CMK (cell line): ENCODE measurements at places on chromosomes 5 and 9.
A peak's percentile ranks its signal among the peaks of the same experiment; 100 is the strongest.

DNA sequence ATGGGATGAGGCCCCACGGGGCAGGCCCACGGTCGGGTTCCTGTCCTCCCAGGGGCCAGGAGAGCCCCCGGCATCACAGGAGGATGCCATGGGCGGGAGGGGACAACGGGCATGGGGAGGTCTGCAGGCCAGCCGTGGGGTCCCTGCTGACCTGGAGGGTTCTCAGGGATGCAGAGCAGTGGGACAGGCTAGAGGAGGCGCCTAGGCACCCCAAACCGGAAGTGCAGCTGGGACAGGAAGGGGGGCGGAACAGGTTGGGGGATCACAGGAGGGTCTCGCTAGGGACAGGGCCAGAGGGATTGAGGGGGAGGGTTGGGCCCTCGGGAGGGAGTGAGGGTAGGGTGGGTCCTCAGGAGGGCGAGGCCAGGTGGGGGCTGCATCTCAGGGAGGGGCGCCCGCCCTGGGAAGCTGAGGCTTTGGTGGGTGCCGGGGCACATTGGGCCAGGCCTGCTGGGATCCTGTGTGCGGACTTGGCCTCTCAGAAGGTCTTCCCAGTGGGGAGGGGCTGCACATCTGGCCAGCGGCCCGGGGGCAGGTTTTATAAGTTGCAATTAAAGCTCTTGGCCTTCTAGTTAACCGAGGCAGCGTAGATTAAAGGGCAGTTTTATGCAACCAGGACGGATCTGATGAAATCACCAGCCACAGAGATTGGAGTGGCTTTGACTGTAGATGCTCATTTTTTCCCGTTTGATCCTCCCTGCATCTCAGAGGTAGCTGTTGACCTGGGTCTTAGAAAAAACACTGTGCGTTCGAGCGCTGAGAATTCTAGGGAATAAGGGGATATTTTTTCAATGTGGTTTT is 20.1 kb downstream of the NKD2 start:
- no peak for DNase-seq

- DNase-seq: no peak
These were observed 280.8 kb downstream of the CDH10 start for GRCh38 chr5:24363789-24364481.

DNA sequence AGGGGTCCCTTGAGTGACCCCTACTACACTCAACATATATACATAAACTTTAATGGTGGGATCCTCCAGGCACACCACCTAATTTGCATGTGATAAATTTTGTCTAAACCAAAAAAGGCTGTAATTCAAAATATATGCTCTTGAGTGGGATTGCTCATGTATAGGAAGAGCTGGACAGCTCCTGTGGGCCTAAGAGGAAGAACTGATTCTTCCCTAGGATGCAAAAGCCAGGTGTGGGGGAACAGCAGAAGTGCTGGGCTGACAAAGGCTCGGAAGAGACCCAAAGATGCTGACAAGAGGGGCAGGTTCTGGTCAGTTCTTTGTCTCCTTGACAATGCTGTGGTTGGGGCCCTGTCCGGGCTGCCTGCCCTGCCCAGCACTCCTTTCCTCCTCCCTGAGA is 43.9 kb downstream of the PCDH1 start:
- no peak for DNase-seq

DNA sequence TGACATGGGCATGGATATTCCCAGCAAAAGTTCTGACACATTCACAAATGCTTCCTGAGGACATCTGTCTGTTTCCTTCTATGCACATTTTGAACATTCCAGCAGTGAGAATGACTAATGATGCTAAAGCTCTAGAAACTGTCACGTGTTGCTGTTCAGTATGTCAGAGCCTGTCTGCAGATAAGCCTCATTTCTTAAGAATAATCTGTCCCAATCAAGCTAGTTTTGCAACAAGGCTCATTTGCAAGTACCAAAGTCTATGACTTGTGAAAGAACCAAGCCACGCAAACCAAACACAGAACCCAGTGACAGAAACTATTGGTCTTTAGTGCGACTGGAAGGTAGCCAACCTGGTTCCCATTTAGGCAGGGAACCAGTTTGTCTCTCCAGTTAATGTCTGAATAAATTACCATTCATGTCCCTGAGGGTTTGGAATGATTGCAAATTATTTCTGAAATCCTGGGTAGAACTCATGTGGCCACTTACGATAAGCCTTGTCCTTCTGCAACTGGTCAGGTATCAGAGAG is 178.5 kb downstream of the C9orf152 start:
- no peak for DNase-seq

- DNase-seq: no peak
These were observed 105.8 kb downstream of the DOCK2 start for GRCh38 chr5:169742771-169743296.

GRCh38 chr5:40677456-40677855 is 2.3 kb upstream of the PTGER4 start:
- no peak for DNase-seq

DNA sequence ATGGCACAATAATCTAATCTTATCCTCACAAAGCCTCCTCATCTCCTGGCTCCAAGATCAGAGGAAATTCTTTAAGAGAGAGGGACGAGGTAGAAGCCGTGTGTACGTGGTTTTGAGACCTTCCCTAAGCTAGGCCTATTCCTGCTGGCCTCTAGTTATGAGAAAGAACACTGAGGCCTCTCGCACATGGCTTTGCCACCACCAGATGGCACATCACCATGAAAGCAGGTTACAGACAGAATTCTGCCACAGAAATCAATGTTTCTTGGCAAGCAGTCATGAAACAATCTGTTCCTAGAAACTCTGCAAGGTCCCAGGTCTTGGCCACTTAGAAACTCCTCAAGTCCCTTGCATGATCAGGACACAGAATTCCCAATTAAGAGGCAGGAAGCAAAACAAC is 268.2 kb upstream of the TAS2R1 start:
- DNase-seq: no peak

DNA sequence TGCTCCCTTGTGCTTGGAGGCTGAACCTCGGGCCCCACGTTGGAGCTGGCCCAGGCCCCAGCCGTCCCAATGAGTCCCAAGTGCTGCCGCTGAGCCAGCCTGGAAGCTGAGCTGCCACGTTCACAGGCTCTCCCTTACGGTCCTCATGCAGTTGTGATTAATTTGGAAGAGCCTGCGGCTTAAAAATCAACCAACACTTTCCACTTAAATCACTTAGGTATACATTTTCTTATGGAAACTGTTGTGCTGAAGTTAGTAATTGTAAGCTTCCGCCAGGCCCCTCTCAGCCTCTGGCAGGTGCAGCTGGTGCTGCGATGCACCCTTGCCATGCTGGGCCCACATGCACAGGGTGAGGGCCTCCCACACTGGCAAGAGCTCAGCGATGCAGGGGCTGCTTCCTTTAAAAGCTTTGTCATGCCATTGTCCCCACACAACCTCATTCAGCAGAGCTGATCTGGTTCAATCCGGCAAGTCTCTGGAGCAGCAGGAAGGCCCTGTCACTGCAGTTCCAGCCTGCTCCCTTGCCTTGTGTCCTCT is 61.0 kb downstream of the IPPK start:
- no peak for DNase-seq

GRCh38 chr9:72997387-72997995 is 44.6 kb upstream of the ALDH1A1 start:
- DNase-seq: peak; percentile 14

DNA sequence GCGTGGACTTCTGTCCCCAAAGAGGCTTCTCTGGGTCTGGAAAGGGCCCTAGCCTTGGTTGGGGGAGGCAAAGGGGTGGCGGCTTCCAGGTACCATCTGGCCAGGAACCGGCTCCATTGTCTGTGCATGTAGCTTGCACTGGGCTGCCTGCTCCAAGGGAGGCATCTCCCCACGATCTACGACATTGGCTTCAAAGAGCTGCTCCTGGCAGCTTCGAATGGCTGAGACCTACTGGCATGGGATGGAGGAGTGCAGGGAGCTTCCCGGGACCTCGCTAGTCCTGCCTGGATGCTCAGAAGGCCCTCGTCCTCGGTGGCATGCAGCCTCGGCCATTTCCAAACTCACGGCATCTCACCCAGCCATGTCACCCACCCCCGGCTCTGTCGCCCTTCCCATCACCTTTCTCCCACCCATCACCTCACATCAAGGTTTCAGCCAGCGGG is 137.8 kb downstream of the KCNIP1 start:
- no peak for DNase-seq

DNA sequence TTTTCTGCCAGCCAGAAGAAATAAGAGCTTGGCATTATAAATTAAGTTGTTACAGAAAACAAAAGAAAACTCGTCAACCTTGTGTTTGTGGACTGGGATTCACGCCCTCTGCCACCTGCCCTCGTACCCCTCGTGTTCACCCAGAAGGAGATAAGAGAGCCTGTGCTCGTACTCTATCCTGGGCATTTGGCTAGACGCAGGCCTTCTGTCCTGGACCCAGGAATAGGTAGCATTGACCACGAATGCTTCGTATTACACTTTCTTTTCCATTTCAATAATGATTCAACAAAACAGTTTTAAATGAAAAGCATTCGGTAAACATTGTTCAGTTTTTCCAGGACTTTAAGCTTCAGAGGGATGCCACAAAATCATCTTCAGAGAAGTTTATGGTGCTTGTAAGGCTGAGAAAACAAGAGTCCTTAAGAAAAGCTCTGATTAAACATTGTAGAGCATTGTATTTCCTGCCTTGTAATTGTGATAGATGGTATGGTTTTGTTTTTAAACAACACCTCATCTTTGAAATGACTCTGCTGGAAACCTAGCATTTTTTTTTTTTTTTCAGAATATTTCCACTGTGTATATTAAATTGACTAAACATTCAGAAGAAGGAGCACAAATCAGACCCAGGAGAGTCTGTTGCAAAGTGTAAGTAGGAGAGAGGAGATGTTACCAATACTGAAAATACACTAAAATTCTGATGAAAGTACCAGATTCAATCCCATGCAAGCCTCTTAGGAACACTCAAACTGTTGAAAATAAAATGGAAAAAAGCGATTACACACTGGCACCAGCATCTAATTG is 27.6 kb downstream of the MTX3 start:
- DNase-seq: no peak

GRCh38 chr9:91818225-91818585 is 131.8 kb downstream of the ROR2 start:
- DNase-seq: no peak

DNA sequence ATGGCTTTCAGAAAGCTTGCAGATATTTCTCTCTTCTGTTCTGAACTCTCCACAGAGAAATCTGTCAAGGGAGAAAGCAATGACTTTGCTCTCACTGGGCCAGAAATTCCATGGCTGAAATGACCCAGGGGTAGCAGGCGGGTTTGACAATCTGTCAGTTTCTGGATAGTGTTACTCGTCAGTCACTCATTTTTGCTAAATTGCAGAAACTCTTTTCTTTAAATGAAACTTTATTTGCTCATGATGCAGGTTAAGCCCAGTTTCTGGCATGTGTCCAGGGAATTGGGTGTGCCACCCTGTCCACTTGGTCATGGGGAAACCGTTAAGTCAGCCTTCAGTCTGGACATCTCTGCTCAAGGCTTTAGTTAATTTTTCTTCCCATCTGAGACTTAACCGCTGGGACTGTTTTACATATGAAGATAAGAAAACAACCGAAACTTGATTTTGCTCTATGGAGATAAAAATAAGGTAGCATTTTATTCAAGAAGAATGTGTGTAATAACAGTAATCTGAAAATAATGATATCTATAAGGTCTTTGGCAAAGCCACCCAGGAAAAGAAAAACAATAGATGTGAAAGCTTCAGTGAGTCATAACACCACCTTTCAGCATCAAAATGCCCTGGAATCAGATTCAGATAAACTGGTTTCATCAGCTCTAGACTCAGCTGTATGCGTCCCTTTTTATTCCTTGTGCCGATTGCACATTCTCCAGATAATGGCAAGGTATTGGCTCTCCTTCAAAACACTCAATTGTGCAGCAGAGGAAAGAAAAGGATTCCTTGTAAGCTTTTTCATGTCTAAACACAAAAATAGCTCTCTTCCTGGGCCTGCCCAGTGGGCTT is 308.3 kb downstream of the ZSWIM6 start:
- DNase-seq: no peak

GRCh38 chr9:23341346-23341745 is 484.7 kb downstream of the ELAVL2 start:
- DNase-seq: no peak

GRCh38 chr9:120755810-120756434 is 37.3 kb downstream of the FBXW2 start:
- DNase-seq: no peak

DNA sequence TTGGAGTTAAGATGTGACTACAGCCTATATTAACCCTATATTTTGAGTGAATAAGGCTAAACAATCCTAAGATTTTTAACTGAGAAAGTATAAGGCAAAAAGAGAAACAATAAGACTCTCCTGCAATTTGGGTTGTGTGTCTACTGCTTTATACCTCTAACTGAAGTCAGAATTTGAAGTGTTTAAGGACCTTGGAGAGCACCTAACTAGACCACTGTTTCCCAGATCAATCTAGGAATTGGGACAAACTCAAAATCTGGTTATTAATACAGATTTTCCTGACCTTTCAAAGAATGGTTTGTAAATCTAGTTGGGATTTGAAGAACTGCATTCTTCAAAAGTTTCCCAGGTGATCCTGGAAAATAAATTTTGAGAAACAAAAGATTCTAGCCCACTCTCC is 42.1 kb downstream of the GABRA1 start:
- no peak for DNase-seq

DNA sequence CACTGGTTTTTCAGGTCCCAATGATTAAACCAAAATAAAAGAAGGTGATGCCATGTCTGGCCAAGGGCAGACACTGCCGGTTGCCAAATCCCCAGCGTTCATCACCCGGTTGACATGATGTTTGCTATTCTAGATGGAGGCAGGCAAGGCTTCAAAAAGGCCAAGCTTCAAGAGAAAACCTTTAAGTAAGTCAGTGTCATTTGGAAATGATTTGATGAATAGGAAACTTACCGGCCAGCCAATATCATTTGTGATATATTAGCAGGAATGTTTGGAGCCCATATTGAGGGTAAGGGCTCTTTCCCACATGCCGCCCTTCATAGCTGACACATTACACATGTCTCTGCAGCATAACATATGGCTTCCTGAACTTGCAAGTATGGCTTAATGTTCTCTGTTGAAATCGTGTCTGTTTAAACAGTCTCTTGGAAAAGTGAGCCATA is 89.5 kb upstream of the TTC23L start:
- DNase-seq: no peak

- DNase-seq: no peak
These were observed 53.4 kb upstream of the RARS1 start for GRCh38 chr5:168432903-168433302.

DNA sequence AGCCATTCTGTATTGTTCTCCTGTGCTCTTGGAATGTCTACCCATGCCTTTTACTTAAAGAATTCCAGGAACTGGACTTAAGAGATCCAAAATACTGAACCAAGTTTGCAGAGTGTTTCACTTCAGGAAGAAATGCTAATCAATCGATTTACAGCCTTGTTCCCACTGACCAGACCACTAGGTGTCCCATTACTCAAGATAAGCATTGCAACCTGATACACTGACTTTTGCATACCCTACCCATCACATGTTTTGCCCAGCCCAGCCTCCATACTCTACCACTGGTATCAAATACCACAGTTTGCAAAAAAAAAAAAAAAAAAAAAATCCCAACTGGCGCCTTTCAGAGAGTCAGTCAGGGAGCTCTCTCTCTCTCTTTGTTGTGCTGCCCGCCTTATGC is 550.8 kb downstream of the CDH9 start:
- DNase-seq: no peak

DNA sequence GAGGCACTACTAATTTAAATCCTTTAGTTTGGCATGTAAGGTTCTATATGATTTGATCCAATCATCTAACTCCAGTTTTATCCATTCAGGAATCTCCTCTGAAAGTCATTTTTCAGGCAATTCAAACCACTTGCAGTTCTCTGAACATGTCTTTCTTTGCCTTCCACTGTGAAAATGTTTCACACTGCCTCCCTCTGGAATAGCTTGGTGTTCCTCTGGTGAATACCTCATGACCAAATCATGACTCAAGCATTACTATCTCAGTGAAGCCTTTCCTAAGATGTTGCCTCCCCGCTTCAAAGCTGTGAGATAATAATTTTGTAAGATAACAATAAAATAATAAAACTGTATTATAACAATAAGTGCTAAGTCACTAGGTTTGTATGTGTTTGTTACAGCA is 981.1 kb downstream of the DTWD2 start:
- DNase-seq: no peak
